Activated T-cell treated with anti-CD3 and anti-CD28 coated beads, Interleukin-2, amount 50 U/mL, for 1 hour (primary cell): ENCODE measurements at places on chromosomes 1 and 21.

DNA sequence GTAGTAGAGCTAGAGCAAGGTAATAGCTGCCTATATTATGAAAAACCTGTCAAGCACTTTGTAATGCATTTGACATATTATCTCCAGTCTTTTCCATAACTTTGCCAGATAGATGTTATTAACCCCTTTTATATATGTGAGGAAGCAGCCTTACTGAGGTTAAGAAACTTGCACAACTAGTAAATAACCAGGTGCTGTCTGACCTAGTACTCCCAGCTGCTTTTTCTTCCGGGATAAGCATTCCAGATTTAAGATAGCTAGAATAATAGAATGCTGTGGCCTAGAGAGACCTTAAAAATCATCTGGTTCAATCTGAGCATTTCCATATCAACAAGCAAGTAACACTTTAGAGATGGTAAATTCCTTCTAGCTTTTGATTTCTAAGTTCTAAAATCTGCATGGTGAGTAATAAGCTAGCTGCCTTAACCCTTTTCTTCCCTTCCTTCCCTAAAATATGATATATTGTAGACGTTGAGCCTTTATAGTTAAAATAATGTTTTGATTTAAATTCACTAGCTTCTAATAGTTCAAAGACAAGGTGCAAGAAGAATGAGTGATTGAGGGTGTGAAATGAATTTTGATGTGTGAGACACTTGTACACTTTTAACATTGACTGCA, 1.8 kb downstream of the SH3GLB1 start:
- DNase-seq: no peak

GRCh38 chr1:212260557-212261355, 24.5 kb upstream of the PPP2R5A start:
- no peak for DNase-seq

DNA sequence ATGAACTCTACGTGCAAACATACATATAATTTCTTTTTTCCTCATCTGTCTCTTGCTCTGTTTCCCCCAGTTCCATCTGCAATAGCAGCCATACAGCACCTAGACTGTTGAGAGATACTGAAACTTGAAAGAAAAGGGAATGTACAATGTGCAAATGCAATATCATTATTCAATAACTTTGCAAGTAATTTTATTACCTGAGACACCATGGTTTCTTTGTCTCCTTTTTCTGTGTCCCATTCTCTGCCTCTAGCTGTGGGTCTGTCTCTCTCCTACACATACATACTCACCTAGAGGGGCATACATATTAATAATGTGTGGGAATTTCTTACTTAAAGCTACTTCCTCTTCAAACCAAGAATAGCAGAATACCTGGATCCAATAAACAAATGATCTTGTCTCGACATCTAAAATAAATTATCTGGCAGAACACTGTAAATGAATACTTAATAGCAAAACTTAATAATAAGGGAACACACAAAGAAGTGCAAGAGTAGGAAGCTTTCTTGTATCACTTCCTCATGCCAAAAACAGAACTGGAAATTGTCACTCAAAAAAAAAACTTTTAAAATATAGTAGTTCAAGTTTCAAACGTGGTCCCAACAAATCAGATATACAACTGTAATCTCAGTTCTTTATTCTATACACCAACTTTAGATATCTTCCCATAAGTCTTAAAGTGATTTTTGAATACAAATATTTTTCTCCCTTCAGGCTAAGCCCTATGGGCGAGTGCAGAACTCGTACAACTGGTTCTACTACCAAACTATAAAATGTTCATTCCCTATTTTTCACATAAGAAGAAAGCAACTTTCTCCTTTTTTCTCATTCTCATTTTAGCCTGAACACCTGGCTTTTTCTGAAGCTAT, 194.6 kb downstream of the NRIP1 start:
- DNase-seq: no peak

- DNase-seq: no peak
These were observed 88.2 kb downstream of the TIAM1 start for GRCh38 chr21:31255896-31256295.

- no peak for DNase-seq
These were observed 50.0 kb upstream of the WNT2B start for GRCh38 chr1:112458756-112459155.

GRCh38 chr1:218496561-218496960, 151.4 kb downstream of the TGFB2 start:
- DNase-seq: no peak

- DNase-seq: no peak
These were observed 18.6 kb downstream of the DCAF8 start for GRCh38 chr1:160243767-160244166.

DNA sequence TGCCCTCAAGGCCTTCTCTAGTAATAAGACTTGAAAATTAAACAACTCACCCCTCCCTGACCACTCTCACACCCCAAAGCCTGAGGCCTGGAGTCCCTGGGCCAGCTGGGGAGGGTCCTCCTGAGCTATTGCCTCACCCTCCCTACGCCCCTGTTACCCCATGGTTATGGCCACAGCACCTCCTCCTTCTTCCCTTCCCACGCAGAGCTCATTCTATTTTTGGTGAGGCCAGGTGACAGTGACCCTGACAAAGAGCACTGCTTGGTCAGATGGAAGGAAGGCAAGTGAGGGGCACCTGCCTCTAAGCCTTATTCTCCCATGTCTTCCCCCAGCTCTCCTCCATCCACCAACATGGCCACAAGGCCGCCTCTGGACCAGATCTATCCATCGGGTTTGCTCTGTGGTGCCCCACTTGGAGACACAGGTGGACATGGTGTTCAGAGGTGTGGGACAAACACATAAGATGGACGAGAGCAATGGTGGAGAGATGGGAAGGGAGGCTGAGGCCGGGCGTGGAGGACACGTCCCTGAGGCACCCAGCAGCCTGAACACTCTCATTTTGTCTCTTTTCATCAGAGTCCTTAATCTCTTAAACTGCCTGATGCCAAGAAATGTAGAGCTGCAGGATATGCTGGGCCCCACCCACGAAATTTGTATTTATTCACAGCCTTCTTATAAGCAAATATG, 42.6 kb downstream of the FCRL5 start:
- DNase-seq: no peak

DNA sequence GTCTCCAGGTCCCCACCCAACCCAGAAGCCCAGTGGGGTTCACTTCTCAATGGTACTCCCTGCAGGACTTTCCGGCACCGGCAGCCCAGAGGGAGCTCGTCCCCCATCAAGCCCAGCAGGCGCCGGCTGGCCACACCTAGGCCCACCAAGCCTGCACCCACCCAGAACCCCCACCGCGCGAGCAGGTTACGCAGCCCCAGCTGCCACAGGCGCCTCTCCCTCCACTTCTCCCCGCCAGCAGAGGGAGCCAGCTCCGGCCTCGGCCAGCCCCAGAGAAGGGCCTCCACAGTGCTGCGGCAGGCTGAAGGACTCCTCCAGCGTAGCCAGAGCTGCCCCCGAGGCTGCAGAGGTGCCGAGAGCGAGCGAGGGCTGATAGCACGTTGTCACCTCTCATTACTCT, 722.3 kb downstream of the PLA2G4A start:
- no peak for DNase-seq

DNA sequence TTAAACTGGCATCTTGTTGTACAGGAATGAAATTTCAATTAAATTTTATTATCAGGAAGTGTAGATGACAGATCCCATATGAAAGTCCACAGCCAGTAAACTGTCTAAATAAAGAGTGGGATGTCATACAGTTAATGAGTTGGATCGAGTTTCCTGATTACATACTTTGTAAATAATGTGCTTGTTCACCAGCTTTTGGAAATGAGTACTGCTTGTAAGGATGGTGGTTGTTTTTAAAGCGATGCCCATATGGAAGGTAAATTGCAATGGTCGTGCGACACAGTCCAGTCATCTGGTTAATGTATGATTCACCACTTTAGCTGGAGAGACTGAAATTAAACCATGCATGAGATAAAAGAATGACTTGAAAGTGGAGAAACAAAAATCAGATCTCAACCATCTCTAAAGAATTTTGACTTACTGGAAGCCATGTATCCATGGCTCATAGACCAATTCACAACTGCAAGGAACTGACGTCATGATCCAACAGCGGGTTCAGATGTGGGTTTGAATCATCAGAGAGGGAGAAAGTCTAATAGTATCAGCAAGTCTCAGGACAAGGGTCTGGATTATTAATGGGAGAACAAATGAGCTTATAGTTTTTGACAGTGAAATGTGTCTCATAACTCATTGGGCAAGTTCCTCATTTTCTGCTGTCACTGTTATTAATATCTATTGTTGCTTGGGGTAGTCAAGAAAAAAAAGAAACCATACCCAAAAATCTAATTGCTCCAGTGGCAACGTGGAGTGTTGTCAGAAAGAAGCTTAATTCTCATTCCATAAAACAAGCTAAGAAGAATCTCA, 49.0 kb downstream of the MAP10 start:
- DNase-seq: no peak

GRCh38 chr1:2302292-2302925, 74.3 kb downstream of the SKI start:
- DNase-seq: no peak

DNA sequence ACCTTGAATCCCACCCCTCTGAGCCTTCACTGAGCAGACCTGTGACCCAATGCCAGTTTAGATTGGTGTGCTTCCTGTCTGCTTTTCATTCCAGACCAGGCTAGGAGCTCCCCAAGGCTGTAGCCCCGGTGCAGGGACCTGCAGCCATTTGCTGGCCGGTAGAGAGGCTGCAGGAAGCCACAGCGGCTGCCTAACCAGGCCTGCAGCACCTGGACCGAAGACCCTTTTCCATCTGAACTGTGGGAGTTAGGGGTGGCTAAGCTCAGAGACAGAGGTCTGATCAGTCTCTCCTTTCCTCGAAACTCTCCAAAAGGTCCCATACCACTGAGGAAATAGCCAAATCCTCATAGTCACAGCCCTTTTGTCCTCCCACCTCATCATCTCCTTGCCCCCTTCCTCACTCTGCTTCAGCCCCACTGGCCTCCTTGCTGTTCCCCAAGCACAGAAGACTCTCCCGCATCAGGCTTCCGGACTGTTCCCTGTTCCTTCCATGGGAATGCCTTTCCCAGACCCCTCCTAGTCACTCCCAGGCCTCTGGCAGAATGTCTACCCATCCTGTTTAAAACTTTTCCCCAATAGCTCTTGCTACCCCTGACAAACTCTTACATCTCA, 674 bp upstream of the TTC4 start:
- DNase-seq: no peak

DNA sequence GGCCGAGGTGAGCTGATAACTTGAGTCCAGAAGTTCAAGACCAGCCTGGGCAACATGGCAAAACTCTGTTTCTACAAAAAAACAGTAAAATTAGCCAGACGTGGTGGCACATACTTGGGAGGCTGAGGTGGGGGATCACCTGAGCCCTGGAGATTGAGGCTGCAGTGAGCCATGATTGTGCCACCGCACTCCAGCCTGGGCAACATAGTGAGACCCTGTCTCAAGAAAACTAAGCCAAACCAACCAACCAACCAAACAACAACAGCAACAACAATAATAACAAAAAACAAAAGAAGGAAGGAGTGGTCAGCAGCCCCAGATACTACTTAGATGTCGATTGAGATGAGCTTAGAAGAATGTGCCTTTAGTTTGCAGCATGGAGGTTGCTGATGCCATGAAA, 47.7 kb downstream of the CENPF start:
- DNase-seq: no peak

GRCh38 chr1:220734571-220735326, 13.4 kb upstream of the MTARC2 start:
- no peak for DNase-seq

- no peak for DNase-seq
These were observed 698.8 kb downstream of the MATN1 start for GRCh38 chr1:30024411-30025195.

GRCh38 chr21:41166884-41167283, 1.1 kb upstream of the BACE2 start:
- DNase-seq: no peak

DNA sequence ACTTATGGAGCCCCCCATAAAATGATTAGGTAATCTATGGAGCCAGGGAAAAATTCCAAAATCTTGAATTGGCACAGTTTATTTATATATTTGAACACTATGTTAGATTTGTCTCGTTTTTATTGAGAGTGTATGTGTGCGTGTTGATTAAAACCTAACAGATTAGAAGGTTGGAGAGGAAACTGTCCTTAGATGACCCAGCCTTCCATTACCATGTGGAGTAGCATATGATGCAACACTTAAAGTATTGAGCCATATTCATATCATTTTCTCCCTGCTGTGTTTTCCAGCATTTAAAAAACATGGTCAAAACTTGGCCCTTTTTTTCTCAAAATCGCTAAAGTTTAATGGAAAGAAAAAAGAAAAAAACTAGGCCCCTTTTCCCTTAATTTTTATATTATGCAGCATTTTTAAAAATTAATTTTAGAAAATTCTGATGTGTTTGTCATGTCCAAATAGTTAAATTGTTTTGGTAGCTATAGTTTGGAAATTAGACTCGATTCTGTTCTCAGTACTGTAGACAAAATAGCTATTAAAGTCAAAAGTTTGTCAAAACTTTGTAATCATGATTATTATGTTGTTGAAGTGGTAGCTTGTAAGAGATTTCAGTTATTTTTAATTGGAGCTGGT, 2.3 kb downstream of the LRRC8D start:
- DNase-seq: no peak

DNA sequence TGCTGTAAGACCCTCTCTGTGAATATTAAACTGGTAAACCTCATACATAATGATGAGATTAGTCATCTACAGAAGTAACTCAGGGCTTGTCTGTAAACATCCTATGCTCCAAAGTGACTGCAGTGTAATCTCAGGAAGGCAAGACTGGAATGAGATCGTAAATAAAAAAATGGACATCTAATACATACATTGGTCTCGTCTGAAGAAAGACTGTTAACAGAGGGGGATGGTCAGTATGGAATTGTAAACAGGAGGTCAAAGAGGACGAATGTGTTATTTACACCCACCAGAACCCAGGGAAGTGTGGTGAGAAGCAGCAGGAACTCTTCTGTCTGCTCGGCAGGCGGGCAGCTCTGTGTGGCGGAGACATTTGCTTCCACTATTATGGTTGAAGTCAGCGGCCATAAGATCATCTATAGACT, 51.4 kb downstream of the DISC1 start:
- no peak for DNase-seq

DNA sequence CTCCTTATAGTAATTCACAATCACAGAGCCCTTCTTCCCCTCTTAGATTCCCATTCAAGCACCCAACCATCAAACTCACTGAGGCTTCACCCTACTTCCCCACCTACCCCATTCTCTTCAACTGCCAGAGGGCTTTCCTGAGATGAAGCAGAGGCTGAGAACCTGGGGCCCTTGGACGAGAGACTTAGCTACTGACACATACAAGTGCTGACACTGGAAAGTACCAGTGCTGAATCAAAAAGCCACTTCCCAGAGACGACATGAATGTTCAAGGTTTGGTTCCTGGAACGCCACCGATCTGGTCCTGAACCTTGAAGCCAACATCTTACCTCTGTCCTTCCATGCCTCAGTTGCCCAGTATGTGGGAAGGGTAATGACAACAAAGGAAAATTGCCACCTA, 16.6 kb upstream of the RAP1A start:
- no peak for DNase-seq

DNA sequence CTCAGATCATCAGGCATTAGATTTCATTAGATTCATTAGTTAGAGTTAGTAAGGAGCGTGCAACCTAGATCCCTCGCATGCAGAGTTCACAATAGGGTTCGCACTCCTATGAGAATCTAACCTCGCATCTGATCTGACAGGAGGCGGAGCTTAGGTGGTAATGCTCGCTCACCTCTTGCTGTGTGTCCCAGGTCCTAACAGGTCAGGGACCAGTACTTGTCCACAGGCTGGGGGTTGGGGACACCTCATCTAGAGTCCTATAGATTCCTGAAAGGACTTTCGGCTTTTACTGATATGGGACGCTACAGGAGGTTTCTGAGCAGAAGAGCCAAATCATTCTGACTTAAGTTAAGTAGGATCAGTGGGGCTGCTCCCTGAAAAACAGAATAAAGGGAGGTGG, 91.4 kb downstream of the AKT3 start:
- DNase-seq: no peak
